NCI-H460 (cell line): ENCODE measurements at places on chromosomes 1 and 21. TPM values are rescaled to one million over a fixed set of nuclear protein-coding genes. Genes with fewer than 3 reads are reported as not detected.

C1orf185 gene
- total RNA-seq, result not detected in 2 replicates

S100A14 gene
- not detected in 2 replicates for total RNA-seq

VWA5B1 gene
- total RNA-seq, result not detected in 2 replicates

GRCh38 chr1:16164213-16165072 lies 8.6 kb upstream of the EPHA2 start:
- DNase-seq, result peak; percentile 70

- no peak for DNase-seq
Measured at GRCh38 chr1:107496002-107496401, 355.2 kb downstream of the NTNG1 start.

- no peak for DNase-seq
Measured at GRCh38 chr1:8169364-8170058, 143.4 kb upstream of the ERRFI1 start.

DNA sequence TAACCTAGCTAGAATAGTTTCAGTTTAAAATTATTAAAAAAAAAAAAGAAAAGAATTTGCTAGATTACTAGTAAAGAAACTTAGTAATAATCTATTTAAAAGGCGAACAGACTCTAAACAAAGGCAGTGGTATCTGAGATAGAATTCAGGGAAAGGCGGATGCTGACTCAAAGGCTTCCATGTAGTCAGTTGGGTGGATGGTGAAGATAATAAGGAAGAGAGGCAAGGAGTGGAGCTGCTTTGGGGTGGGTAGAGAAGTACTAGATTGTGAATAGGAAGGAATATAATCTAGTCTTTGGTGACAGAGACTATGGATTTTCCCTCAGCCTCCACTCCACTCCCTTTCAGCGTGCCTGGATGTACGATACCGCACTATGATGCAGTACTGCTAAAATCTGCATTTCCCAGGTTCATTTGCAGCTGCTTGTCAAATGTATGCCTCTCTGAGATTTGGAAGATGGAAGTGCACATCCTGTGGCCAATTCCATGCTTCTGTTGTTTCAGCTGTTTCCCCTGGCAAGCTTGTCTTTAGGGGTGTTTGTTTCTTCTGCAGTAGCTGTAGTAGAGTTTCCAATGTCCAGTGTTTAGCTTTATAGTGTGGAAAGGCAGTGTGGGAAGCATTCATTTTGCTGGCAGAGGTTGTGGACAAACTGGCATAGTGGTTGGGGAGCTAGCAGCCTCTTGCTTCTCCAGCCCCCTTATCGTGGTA lies 184.6 kb upstream of the NRIP1 start:
- no peak for DNase-seq

DNA sequence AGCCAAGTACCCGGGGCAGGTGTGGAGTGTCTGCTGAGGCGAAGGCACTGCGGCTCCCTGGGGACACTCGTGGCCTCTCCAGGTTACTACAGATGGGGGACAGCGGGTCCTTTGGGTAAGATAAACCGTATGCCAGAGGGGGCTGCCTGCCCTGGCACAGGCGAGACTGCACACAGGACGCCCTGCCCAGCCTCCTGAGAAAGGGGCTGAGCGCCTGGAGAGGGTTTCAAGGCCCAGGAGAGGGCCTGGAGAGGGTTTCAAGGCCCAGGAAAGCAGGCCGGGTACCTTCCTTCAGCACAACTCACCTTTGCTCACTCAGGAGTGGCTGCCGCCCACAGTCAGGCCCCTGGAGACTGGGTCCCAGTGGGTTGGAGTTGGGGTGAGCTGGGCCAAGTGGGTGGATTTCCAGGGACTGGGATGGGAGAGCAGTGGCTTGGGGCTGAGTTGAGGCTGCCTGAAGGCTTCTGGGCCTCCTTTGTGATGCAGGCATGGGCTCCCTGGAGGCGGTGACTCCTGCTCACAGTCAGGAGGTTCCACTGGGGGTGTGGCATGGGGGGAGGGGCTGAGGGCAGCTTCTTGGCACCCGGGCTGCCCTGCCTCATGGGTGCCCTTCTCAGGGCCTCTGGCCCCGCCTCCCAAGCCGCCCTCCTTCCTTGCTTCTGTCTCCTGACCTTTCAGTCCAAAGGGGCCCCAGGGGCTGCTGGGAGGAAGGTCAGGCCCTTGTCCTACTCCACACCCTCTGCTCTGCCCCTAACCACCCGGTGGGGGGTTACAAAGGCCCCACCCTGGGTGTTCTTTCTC lies at the start of gene MMEL1:
TSS of gene MMEL1 (minus strand) at position 456 of the 801 bp plus-strand sequence. CDS start 3,532 bp downstream, outside the sequence.
- DNase-seq, result no peak

DNA sequence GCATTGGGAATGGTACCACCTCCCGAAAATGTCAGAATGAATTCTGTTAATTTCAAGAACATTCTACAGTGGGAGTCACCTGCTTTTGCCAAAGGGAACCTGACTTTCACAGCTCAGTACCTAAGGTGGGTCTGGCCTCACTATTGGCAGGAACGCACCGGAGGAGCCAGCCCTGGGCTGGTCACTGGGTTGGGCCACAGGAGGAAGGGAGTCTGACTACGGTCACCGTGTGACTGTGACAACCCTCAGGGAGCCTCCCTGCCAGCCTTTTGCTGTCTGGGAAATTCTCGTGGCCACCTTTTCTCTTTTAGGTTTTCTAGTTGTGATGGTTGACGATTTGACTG lies 2.2 kb downstream of the IL10RB start:
- no peak for DNase-seq

DNA sequence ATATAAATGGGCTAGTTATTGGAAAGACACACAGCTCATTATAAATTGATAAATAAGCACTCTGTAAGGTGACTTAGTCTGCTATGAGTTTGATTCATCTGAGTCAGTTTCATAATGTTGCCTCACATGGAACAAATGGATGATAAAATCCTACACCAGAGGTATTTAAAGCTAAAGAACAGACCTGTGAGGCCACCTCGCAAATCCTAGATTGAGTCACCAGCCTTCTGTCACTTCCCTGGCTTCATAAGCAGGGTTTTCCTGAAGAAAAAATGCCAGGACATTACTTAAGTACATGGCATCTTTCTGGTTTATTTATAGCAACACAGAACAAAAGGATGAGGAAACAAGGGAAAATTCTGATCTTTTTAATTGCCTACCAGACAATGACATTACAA lies 18.4 kb downstream of the CD2 start:
- DNase-seq, result no peak

- no peak for DNase-seq
Measured at GRCh38 chr1:154861607-154862094, 8.4 kb downstream of the KCNN3 start.

MPL gene
- total RNA-seq, result not detected in 2 replicates

DNA sequence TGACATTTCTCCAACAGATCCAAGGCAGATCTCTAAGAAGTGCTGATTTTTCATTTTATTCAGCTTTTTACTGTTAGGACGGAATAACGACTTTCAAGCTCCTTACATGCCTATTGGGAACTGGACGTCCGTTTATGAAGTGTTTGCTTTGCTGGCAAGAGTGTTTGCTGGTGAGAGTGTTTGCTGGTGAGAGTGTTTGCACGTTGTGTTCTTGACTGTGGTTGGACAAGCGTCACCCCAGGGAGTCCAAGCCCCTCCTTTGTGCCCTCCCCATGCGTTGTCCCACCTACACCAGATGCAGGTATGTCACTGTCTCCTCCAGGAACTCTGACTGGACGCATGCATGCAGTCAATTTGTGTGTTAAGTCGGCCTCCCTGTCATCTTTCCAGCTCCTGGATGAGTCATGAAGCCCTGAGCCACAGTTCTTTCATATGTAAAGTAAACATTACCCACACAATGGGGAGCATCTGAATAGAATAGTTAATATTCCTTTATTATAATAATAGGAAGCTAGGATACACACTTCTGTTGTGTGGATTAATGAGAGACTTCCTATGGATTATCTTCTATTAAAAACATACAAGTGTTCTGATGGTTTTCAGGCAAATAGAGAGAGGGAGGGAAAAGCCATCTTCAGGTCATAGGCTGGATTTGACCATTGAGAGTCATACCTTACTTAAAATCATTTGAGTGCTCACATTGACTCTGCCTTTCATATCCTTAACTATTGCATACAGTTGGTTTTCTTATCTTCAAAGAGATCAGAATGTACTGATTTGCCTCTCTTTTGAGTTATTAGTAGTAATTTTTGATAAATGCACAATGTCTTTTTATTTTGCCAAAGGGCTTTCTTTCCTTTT lies 119.2 kb downstream of the GALNT2 start:
- peak; percentile 31 for DNase-seq

EDN2 gene
- not detected in 2 replicates for total RNA-seq

GRCh38 chr1:45385302-45385701 lies 45.1 kb upstream of the MUTYH start:
- no peak for DNase-seq
